ENCODE measurements at places on chromosomes 4 and X. TPM values are rescaled to one million over a fixed set of nuclear protein-coding genes. Genes with fewer than 3 reads are reported as not detected.

Gene SH3BP2
- total RNA-seq: 31.6 TPM

Gene IL21
- not detected for total RNA-seq

Gene HPGDS
- not detected for total RNA-seq

Gene PAK3
- total RNA-seq: 0.13 TPM

Gene EXOC1L
- not detected for total RNA-seq

Measured in mammary microvascular endothelial cell (primary cell).